A172 (cell line): ENCODE measurements at places on chromosomes 4 and X.

DNA sequence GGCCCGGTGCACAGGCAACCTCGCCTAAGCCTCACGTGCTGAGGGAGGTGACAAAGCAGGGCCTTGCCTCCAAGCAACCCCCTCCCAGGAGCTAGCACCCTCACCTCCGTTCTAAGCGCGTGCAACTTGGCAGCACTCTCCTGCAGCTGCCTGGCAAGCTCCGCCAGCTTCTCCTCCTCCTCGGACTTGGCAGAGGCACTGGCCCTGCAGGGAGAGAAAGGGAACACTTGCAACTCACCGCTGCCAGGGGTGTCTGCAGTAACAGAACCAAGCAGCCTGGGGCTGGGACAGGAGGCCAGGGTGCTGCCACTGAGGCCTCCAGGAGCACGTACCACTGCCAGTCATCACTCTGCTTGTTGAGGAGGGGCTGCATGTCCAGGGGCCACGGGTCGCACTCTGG is 10.3 kb upstream of the TREX2 start:
- no peak for DNase-seq

GRCh38 chr4:53186714-53187358 is 179.0 kb downstream of the SCFD2 start:
- DNase-seq = no peak

DNA sequence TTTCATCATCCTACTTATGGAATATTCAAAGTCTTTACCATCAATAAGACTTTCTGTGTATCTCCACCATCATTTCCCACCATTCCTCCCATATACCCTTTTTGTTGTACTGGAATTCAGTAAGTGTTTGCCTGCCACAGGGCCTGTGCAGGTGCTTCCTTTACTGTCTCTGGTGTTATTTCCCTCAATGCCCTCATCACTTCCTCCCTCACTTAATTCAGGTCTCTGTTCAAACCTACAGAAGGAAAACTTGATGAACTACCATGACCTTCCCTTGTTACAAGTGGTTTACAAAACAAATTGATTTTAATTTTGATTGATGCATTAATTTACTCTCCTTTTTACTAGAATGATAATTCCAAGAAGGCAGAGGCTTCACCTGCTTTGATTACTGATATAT is 159.5 kb upstream of the FAT4 start:
- no peak for DNase-seq

DNA sequence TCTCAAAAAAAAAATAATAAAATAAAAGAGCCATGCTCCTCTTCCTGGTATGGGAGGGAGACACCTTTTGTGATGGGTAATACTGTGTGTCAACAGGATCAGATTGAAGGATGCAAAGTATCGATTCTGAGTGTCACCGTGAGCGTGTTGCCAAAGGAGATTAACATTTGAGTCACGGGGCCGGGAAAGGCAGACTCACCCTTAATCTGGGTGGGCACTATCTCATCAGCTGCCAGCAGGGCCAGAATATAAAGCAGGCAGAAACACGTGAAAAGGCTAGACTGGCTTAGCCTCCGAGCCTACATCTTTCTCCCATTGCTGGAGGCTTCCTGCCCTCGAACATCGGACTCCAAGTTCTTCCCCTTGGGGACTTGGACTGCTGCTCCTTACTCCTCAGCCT is 95.4 kb downstream of the SHOX start:
- DNase-seq = no peak

GRCh38 chrX:335758-336155 is 17.2 kb upstream of the GTPBP6 start:
- no peak for DNase-seq

GRCh38 chrX:48458711-48459110 is 11.3 kb downstream of the SLC38A5 start:
- no peak for DNase-seq

DNA sequence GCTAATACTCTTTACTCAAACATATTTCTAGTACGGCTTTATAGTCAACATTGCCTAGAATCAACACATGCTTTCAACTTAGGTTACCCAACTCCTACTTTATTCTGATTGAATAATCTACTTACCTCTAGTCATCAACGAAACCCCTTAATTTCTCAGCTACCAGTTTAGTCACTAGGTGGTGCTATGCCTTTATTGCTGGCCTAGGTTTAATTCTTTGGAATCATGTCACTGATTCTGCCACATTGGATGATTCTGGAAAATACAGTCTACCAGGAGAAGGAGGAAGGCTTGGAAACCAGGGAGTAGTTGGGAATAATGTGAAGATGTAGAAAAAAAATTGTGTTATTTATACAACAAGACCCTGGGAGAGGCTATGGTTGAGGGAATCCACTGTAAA is 167.7 kb downstream of the DCAF12L2 start:
- DNase-seq = peak; percentile 1

- DNase-seq = no peak
Observed at GRCh38 chr4:111945014-111945413, 200.2 kb upstream of the FAM241A start.

GRCh38 chr4:8703857-8704495 is 111.4 kb downstream of the CPZ start:
- DNase-seq = no peak
